ENCODE measurements at places on chromosomes 5 and 9. TPM values are rescaled to one million over a fixed set of nuclear protein-coding genes. Genes with fewer than 3 reads are reported as not detected.

GRCh38 chr5:67341478-67341877 is 144.9 kb upstream of the CD180 start:
- DNase-seq, result no peak

DNA sequence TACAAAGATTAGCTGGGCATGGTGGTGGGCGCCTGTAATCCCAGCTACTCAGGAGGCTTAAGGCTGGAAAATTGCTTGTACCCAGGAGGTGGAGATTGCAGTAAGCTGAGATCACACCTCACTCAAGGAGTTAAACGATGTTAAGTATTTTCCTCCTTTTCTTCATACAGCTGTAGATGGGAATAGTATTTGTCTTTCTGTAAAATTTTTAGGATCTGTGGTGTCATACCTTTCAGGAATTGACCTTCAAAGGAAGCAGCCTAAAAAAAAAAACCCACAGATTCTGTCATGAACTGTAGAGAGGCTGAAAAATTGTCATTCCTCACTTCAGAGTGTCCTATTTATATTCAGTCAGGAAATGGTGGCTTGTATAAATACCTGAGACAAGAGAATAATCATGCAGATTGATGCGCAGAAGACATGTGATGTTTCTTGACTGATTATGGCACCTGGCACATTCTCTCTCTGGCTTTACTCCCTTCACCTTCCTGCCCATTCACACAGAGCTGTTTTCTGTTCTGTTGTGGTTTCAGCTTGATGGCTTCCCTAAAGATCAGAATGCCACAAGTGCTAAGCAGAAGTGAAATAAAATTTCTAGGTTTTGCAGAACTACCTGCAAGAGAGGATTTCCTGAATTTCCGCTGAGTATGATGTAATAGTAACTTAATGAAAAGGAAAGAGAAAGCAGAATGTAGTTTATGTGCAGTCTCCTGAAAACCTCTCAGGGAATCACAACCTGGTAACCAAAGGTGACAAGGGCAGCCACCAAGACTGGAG is 3.8 kb downstream of the IFNA1 start:
- DNase-seq, result no peak

DNA sequence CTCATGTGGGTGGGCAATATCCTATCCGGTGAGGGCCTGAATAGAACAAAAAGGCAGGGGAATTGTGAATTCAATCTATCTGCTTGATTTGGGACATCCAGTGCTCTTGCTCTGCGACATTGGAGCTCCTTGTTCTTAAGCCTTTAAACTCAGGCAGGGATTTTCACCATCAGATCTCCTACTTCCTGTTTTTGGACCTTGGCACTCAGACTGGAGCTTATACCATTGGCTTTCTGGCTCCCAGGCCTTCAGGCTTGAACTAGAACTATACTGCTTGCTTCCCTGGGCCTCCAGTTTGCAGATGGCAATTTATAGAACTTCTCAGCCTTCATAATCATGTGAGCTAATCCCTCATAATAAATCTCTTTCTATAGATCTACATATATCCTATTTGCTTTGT is 134.3 kb upstream of the CLINT1 start:
- DNase-seq, result no peak

GRCh38 chr9:80957801-80958200 is 731.5 kb downstream of the TLE1 start:
- no peak for DNase-seq

- DNase-seq, result no peak
Observed at GRCh38 chr5:116872986-116873385, 298.4 kb upstream of the SEMA6A start.

- no peak for DNase-seq
Observed at GRCh38 chr9:89807682-89808075, 202.9 kb downstream of the GADD45G start.

GRCh38 chr5:58827463-58827862 is 244.6 kb downstream of the RAB3C start:
- no peak for DNase-seq

- no peak for DNase-seq
Observed at GRCh38 chr9:130993303-130994030, 15.5 kb upstream of the LAMC3 start.

- no peak for DNase-seq
Observed at GRCh38 chr5:143924311-143924978, 112.5 kb downstream of the HMHB1 start.

DNA sequence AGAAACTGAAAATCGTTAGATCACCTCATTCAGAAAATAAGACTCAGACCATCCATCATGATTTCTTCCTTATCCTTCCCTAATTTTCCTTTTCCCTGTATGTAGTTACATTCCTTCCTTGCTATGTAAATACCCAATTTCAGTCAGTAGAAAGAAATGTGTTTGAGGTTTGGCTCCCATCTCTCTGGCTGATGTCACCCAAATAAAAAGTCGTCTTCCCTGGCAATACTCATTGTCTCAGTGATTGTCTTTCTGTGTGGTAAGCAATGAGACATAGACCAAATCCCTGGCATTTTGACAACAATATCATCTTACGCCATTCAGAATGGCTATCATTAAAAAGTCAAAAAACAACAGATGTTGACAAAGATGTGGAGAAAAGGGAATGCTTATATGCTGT is 303.9 kb upstream of the EDIL3 start:
- no peak for DNase-seq

DNA sequence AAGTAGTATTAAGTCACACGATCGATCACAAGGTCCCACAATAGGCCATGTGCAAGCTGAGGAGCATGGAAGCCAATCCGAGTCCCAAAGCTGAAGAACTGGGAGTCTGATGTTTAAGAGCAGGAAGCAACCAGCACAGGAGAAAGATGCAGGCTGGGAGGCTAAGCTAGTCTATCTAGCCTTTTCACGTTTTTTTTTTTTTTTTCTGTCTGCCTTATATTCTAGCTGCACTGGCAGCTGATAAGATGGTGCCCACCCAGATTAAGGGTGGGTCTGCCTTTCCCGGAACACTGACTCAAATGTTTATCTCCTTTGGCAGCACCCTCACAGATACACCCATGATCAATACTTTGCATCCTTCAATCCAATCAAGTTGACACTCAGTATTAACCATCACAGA is 6.5 kb downstream of the PPIP5K2 start:
- DNase-seq, result no peak

DNA sequence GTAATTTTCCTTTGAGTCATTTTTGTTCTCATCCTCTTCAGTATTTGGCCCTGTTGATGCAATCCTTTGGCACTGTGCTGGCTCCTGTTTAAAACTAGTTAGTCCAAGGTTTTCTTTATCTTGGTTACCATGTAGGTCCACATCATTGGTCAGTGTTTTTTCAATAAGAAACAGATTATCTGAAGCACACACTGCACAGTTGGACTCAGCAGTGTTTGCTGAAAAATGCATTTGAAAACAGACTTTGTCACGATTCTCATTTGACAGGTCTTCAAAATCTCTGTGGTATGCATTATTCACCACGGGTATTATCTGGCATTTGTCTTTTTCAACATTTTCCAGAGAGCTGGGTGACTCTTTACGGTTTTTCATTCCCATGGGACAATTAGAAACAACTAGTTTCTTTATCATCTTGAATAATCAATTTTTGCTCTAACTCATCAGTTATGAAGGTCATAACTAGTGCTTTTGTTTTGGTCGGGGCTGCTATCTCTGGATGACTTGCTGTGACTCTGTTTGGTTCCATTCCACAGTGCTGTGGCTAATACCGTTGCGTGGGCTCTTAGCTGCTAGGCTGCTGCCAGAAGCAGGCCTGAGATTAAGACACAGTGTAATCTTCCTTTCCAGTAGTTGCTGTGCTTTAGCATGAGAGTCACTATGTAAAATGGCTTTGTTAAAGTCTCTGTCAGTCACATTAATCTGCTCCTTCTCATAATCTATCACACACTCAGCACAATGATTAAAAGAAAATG is 36.2 kb downstream of the NUDT12 start:
- DNase-seq, result no peak

DNA sequence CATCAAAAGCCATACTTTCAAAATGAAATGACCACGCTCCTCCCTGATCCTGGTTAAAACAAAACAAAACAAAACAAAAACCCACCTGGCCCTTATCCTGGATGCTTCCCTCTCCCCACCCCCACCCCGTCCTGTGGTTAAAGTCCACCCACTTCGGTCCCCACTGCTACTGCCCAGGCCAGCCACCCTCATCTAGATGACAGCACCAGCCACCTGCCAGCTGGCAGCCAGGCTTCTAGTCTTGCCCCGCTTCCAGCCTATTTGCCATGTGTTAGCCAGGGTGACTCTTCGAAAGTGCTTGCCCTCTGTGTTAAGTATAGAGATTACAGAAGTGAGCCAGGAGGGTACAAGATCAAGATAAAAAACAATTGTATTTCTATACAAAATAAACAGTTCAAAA is 27.5 kb upstream of the NCS1 start:
- DNase-seq, result no peak

- no peak for DNase-seq
Observed at GRCh38 chr5:169609716-169610115, 26.1 kb downstream of the SPDL1 start.

DNA sequence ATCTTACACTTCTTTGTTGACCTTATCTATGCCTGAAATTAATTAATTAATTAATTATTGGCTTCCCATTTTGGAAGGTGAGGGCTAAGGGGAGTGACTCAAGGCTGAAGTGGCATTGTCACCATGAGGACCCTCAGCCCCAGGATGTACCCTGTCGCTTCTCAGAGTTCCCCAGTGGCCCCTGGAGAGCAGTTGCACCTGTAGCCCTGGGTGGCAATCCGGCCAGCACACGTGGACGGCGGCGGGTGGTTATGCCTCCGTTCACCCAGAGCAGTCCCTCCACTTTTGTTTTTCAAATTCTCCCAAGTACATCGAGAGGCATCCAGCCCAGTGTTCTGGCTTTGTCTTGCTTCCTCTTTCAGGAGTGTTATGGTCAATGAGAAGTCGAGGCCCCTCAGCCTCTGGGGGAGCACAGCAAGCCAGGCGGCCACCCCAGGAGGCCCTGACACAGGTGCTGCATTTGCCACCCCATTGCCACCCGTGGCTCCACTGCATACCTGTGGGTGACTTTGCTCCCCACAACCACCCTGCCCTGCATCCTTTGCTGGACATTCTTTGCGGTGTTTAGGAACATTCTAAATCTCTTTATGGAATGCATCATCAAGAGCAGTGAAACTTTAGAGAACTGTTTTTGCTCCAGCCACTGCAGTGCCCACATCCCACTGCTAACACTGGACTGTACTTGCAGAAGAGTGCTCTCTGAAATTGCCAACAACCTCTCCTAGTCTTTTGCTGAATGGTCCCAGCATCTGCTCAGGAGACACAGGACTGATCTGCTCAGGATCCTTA is 11.5 kb upstream of the IRX2 start:
- DNase-seq, result no peak

DNA sequence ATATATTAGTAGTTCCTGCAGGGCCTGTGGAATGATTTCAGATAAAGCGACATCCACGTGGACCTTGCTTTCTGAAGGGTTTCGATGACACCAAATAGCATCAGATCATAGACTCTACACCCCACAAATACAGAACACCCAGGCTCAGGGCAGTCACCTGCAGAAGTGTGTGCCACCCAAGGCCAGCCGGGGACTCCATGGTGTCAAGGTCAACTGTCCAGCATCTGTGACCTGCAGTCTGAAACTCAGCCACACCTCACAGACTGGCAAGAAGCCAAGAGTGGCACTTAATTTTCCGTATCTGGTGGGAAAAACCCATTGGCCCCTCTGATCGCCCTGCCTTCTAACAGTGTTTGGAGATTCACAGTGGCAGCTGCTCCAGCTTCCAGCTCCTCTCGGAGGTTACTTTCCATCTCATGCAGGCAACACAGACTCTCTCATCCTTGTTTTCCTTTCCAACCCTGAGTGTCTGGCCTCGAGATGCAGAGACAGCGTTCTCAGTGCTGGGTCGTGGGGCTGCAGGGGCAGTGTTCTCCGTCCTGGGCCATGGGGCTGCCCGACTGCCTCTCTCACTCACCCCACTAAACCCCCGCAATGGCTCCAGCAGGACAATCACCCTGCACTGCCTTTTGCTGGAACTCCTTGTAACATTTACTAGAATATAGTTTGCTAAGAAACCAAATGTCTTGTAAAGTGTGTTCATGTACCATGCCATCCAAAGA is 221.9 kb downstream of the IRX2 start:
- no peak for DNase-seq

- DNase-seq, result no peak
Observed at GRCh38 chr5:158026304-158027031, 167.5 kb upstream of the CLINT1 start.

DNA sequence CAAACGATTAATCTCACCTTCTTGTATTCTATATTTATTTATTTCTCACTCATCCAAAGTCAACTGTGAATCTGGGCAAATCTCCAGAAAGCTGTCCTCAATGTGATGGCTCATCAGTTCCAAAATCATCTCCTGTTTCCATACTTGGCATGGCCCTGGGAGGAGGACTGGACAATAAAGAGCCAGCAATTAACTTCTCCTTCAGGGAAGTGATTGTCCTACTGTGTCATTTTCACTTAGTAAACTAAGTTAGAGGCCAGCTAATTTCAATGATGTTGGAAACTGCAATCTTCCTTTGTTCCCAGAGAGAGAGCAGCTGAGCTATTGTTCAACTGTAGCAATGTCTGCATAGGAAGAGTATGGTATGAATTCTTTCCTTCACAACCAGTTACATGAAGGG is 17.5 kb downstream of the CDH12 start:
- no peak for DNase-seq

Gene ECSCR
- 1.9 TPM for total RNA-seq

Gene SH3TC2
- total RNA-seq, result not detected

Gene TMEFF1
- total RNA-seq, result 0.91 TPM

Gene AQP7
- total RNA-seq, result 0.29 TPM

Gene FAM169A
- 6.1 TPM for total RNA-seq

Measured in activated naive CD4-positive, alpha-beta T cell treated with anti-CD3 and anti-CD28 coated beads, Interleukin-2, amount 50 U/mL, for 72 hours (primary cell).